ENCODE measurements at places on chromosomes 7 and 10.
A peak's percentile ranks its signal among the peaks of the same experiment; 100 is the strongest.

DNA sequence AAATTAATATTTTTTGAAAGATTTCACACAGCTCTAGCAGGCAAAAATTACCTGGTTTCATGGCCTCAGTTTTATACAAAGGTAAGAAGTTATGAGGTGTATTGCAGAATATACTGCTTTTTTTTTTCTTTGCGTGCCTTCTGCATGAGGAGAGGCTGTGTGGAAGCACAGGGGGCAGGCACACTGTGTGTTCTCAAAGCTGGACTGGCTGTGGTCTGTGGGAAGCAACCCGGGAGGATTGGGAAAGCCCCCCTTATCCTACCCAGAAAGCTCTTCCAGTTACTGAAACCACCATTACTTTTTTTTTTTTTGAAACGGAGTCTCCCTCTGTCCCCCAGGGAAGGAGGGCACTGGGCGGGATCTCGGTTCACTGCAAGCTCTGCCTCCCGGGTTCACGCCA, 25.0 kb downstream of the ADARB2 start:
- no peak for DNase-seq

GRCh38 chr7:27245798-27246691, 3.4 kb downstream of the EVX1 start:
- DNase-seq, result no peak

GRCh38 chr7:114922026-114922651, at the start of gene MDFIC:
Gene MDFIC (plus strand): TSS chr7:114922094. CDS start chr7:114923034, 940 bp downstream.
- no peak for DNase-seq

DNA sequence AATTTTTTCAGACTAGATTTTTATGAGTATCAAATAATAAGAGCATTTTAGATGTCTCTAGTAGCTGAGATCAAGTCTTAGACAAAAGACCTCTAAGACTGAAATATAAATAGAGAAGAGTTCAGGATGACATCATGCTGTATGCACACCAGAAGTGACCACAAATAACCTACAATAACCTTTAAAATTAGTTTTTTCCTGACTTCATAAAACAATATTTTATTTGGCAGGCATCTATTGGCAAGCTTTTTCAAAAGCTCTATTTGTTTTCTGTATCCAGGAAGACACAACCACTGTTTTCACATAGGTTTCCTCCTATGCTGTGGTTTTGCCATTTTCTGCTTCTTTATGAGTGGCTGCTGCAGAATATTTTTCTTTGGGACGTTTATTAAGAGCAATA, 359.1 kb downstream of the CRPPA start:
- peak; percentile 24 for DNase-seq

GRCh38 chr10:11234857-11235531, 217.3 kb downstream of the CELF2 start:
- DNase-seq, result no peak

DNA sequence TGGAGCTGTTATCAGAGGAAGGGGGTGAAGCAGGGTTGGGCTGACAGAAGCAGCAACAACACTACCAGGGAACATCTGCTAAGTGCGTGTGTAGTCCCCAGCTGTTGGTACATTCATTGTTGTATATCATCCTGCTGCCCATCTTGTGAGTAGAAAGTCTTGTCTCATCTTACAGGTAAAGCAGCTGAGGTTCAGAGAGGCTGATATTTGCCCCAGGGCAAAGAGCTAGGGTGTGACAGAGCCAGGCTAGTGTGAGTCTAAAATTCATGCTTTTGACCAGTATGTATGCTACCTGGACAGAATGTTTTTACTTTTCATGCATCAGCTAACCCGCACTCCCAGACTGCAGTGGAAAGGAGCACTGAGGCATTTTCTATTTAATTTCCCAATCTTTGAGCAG, 221.6 kb downstream of the STK31 start:
- no peak for DNase-seq

DNA sequence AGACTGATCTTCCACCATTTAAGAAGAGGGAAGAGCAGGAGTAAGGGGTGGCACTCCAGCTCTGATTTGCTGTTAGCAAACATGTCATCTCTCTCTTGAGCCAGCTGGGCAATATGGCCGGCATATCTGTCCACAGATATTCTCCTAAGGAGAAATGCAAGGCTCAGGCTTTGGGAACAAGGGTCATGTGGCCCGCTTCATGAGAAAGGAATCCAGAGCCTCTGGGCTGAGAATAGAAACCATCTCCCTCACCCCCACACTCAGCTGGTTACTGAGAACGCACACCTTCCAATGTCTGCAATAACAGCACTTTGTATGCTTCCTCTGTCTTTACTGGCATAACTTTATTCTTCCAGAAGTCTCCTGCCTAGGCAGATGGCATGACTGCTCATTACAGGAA, 171.2 kb downstream of the ELMO1 start:
- no peak for DNase-seq

DNA sequence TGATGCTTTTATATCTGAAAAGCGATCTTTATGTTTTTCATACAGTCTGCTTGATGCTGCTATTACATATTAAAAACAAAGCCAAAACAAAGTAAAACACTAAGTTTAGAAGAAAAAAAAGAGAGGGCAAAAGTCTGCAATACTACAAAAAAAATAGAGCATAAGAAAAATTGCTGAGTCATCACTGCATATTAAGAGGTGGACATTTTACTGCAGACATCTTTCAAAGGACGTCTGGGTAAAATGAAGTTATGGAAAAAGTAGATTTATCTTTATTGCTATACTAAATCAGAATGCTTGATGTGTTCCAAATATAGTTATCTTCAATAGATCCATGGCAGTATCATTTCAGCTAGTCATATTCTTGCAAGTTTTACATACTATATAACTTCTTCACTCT, 172.0 kb downstream of the MAGI2 start:
- DNase-seq, result no peak

GRCh38 chr7:130356876-130357611, 12.4 kb downstream of the CPA5 start:
- no peak for DNase-seq

DNA sequence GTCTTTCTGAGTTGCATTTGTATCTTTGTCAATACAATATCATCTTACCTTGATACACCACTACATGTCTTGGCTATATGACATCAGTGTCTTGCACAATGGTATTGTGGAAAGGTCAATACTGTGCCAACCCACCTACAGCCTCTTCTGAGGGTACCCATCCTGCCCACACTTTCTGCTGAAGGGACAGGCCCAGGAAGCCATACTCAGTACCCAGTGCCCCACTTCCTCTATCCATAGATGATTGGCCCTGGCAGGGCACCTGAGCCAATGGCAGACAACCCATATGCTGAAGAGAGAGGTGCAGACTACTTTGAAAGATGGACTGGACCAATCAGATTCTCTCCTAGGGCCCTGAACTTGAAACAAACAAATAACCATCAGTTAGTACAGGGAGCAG, 152.0 kb upstream of the ADO start:
- DNase-seq, result no peak

- DNase-seq, result no peak
These were observed 37.1 kb upstream of the ZRANB1 start for GRCh38 chr10:124904796-124905195.

- DNase-seq, result no peak
These were observed 134.5 kb downstream of the PKD1L1 start for GRCh38 chr7:47813620-47814260.

- DNase-seq, result no peak
These were observed 13.0 kb upstream of the LIMK1 start for GRCh38 chr7:74070619-74070921.

GRCh38 chr7:6501586-6502564, 49.4 kb downstream of the GRID2IP start:
- no peak for DNase-seq

- DNase-seq, result no peak
These were observed 34.9 kb downstream of the CALML3 start for GRCh38 chr10:5559642-5560141.

GRCh38 chr7:132116369-132116768, 459.9 kb downstream of the PLXNA4 start:
- DNase-seq, result no peak

DNA sequence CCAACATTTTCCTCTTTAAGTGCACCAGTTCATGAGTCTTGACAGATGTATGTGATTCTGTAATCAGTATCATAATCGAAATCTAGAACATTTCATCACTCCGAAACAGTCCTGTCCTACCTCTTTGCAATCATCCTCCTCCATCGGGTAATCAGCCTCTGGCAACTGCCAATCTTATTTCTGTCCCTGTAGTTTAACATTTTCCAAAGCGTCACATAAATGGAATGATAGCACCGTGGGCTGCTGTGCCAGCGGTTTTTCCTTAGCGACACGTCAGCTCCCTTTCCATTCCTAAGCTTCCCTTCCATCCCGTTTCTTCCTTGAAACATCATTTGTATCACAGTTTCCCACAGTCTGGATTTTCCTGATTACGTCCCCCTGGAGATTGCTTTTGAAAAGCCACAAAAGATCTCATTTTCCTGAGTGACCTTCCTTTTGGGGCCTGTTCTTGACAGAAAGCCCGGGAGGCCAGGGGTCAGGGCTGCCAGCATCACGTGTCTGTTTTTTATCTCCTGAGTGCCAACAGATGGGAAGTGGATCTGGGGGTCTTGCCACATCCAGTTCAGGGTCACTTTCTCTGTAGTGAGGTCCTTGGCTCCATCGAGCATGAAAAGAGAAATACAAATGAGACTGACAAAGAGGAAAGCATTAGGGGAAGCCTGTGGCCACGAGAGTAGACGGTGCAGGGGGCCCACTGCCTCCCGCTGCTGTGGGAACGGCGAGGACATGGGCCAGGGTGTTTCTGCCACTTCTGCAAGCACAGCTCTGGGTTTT, 31.6 kb downstream of the TMEM120A start:
- DNase-seq, result peak; percentile 42

DNA sequence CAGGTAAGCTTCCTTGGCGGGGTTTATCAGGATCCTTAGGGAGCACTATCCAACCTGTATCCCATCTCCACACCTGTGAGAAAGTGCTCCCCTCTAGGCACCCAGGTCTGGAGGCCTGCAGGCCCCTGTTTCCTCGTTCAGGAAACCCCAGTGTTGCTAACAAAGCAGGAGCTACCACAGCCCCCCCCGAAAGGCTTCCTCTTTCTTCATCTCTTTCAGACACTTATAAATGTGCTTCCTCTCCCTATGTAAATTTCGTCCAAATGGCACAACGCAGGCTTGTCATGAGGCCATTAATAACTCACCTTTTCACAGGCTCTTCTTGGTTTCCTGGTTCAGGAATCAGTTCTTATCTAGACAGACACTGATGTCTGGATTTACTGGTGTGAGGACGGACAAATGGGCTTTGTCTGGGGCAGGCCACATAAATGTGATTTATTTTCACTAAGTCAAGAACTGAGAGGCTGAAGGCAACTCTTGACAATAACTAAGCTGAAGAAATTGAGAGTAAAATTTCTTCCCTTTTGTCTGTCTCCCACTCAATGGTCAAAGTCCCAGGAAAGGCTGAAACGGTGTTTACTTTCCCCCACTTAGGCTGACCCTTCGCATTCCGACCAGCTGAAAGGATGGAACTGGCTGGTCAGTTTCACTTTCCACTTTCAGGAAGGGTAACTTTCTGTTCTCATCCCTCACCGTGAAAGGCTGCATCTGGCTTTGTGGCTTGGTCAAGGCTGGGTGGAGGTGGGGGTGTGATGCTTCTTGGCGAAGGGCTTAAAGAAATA, 46.8 kb downstream of the PIK3AP1 start:
- no peak for DNase-seq

DNA sequence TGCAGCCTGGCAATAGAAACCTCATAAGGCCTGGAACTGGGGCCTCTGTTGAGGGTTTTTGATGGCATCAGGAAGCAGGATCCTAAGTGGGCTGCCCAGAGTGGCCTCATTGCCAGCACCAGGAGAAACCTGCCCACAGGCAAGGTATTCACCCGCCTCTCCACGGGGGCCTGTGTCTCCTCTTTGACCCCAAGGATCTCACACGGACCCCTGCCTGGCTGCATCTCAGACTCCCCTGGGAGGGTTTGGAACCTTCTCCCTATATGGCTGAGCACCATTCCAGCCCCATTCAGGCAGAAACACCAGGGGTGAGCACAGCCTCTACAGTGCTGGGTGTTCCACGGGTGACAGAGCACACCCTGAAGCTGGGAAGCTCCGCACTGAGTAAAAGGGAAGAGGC, 14.6 kb upstream of the C10orf71 start:
- no peak for DNase-seq

DNA sequence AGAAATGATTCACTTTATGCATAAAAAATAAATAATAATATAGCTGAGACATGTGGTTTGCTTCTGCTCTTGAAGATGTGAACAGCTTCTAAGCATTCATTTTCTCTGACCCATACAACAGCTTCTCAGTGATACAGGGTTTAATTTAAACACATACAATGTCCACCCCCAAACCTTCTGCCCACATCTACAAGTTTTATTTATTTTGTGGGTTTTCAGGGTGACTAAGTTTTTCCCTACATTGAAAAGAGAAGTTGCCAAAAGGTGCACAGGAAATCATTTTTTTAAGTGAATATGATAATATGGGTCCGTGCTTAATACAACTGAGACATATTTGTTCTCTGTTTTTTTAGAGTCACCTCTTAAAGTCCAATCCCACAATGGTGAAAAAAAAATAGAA, 17.2 kb downstream of the INHBA start:
- DNase-seq, result no peak

DNA sequence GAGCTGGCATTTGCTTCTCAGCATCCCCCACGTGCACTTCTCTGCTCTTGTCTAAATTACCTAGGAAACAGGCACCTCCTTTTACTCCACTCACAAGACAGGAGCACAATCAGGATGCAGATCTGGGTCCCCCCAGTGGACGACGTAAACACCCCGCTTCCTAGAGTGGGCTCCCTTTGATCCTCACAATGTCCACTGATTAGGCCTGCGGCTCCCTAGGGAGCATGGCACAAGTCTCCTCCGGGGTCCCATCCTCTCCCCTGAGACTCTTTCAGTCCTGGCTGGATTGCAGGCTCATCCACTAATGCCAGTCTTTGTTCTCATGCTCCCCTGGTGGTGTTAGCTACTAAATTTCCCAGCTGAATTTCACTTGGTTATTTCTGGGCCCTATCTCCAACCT, 98.3 kb downstream of the GLI3 start:
- DNase-seq, result no peak

DNA sequence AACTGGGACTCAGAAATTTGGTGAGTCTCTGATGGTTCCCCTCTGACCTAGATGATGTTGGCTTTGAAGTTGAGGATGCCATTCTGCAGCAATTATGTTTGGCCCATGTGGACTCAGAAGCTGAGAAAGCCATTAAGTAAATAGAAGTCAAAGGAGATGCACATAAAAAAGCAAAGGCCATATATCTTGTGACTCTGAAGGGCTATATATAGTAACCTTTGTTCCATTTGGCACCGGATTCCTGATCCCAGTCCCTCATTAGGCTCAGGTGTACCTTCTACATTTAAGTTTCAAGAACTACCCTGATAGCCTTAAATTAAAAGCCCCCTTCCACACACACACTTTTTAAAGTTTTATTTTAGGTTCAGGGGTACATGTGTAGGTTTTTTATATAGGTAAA, 50.0 kb upstream of the PDK4 start:
- DNase-seq, result no peak

Measured in AG09309 (cell line).